ENCODE measurements at places on chromosomes 13 and 19.

DNA sequence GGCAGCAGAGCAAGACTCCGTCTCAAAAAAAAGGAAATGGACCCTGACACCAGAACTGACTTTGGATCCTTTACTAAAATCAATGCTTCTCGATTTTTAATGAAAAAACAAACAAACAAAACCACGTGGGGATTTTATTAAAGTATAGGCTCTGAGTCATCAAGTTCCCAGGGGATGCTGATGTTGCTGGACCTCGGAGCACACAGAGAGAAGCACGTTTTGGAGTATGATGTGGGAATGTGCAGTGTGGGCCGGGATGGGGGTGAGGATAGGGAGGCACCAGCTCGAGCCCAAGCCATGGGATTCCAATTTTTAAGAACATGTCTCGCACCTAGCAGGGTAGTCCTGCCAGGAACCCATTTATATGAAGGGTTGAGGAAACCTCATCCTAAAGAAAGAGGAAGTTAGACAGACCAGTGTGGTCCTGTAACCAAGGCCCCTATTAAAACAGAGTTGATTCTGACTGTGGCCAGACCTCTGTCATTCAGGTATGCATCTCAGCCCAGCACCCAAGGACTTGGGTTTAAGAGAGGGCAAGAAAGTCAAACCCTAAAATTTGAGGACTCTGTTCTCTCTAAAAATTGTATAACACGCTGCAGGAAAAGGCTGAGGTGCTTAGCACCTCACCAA lies 6.4 kb downstream of the FLT1 start:
- DNase-seq = no peak

DNA sequence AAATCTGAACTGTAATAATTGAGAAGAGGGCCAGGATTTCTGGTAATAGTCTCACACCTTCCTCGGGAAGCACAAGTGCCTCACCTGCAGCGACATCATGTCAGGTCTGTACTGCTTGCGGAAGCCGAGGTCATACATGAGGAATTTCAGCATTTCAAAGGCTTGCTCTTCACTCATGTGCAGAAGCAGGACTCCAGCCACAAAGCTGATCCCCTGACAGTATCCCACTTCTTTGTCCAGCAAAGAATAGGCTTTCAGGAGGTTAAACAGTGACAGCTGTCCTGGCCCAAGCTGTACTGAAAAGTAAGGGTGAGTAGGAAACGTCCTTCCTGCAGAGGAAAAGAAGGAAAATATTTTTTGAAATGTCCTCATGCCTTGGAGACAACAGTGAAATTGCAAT lies 182.7 kb downstream of the TBC1D4 start:
- peak; percentile 47 for DNase-seq

DNA sequence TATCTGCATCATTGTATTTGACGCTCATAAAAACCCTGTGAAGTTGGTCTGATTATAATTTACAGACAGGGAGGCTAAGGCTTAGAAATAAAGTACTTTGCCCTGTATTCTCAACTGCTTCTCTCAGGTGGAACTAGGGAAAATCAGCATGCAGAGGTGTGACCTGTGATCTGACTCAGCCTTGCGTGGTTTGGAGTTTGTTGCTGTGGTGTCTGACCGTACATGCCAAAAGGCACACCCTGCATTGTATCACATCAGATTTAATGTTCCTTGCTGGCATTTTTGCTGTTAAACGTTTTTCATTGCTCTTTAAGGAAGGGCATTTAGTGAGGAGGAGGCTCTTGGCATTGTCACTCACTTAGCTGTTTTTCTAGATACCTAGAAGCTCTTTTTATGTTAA lies 58.8 kb upstream of the C1QTNF9B start:
- peak; percentile 90 for DNase-seq

DNA sequence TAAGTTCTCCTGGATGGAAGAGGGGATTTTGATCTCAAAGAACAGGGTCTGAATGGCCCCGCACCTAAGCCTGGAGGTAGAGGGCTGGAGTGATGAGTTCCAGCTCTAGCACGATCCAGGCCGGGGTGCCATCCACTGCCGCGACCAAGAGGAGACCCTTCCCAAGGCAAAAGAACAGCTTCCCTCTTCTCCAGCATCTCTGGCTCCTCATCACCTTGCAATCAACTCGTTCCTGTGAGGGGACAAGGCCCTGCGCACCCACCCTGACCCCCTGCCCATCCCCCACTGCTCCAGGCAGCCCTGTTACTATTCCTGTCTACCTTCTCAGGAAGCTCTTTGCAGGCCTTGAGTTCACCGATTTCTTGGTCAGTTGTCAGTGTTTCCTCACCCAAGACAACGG lies 17.8 kb downstream of the COL4A1 start:
- no peak for DNase-seq

- no peak for DNase-seq
These were observed 216.5 kb downstream of the DCLK1 start for GRCh38 chr13:35914662-35915061.

- no peak for DNase-seq
These were observed 12.0 kb downstream of the TMTC4 start for GRCh38 chr13:100662468-100663211.

- DNase-seq = no peak
These were observed 17.9 kb upstream of the SHFL start for GRCh38 chr19:10068205-10068604.

GRCh38 chr19:6952956-6953355 lies 65.6 kb downstream of the ADGRE1 start:
- no peak for DNase-seq

GRCh38 chr19:11506101-11506555 lies 489 bp upstream of the ZNF653 start:
- DNase-seq = no peak

GRCh38 chr19:56104423-56104822 lies 16.7 kb downstream of the ZNF787 start:
- no peak for DNase-seq

DNA sequence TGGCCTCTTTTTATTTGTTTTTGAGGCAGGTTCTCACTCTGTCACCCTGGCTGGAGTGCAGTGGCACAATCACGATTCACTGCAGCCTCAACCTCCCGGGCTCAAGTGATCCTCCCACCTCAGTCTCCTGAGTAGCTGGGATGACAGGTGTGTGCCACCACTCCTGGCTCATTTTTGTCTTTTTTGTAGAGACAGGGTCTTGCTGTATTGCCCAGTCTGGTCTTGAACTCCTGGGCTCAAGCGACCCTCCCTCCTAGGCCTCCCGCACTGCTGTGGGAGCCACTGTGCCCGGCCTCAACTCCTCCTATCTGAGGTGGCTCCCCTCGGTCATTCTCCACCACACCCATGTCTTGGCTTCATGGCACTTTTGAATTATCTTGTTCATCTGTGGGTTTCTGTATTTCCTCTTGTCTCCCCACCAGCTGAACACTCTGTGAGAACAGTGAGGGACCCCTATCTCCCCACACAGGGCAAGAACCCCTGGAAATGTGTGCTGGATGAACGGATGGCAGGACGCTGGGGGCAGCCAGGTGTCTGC lies 7.9 kb downstream of the CKM start:
- no peak for DNase-seq

DNA sequence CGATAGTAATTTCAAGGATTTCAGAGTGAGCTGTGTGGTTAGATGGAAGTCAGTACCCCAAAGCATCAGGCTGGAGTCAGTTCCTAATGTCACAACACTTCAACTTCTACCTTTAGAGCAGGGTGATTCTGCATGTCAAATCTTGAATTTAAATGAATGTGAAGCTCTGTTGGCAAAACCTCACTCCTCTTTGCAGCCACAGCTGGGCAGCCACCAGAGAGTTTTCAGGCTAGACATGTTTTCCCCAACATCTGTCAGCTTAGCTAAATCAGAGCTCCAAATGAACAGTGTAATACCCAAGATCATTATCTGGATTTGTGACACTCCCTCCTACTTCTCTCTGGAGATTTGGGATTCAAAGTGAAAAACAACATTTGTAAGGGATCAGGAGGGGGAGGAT lies 33.7 kb upstream of the OLFM4 start:
- no peak for DNase-seq

GRCh38 chr19:32296694-32297093 lies 48.7 kb upstream of the ZNF507 start:
- no peak for DNase-seq

- peak; percentile 42 for DNase-seq
These were observed 1.9 kb downstream of the FKBP8 start for GRCh38 chr19:18541258-18541991.

DNA sequence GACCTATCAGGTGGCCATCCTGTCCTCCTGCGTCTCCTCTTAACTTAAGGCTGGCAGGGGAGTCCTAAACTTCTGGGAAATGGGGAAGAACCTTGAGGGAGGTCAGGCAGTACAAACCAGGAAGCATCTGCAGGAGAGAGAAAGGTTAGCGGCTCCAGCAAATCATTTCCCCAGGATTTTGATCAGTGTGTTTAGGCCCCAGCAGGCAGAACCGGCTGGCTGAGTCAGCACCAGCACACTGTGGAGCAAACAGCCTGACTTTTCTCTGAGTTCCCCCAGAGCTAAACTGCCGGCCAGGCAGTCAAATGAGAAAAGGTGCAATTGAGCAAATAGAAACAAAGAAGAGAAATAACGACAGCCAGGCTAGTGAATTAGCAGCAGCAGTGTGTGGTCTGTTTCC lies 46.7 kb upstream of the MEDAG start:
- DNase-seq = peak; percentile 66

DNA sequence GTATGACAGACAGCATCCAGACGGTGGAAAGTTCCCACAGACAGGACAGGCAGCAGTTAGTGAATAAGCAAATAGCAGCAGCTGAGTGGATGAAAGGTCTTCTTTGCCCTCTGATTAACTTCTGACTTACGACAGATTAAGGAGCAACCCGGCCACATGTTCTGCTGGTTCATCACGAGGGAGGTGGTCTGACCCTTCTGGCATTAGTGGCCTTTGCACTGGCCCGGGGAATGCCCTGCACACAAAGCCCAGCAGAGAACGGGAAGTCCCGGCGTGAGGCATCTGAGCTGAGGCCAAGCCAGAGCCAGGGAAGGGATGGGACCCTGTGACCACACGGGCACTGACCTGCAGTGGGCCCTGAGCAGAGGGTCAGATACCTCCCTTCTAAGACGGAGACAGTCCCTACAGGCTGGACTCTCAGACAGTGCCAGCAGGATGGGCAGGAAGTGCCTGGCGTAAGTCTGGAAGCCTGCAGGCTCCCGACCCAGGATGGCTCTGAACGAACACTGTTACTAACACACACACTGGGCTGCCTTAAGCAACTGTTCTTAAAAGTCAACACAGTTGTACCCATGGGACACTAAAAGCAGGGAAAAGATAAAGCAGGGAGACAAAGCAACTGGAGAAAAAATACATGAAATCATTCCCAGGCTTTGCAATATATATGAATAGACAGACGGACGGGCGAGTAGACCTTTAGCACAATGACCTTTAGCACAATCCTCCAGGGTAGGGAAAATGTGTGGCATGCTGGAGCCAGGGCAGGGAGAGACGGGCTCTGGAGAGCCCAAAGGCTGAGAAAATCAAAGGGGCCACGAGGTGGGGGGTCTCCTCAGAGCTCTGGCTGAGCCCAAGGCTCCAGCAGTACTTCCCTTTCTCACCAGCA lies 6.3 kb downstream of the C19orf12 start:
- DNase-seq = peak; percentile 63

DNA sequence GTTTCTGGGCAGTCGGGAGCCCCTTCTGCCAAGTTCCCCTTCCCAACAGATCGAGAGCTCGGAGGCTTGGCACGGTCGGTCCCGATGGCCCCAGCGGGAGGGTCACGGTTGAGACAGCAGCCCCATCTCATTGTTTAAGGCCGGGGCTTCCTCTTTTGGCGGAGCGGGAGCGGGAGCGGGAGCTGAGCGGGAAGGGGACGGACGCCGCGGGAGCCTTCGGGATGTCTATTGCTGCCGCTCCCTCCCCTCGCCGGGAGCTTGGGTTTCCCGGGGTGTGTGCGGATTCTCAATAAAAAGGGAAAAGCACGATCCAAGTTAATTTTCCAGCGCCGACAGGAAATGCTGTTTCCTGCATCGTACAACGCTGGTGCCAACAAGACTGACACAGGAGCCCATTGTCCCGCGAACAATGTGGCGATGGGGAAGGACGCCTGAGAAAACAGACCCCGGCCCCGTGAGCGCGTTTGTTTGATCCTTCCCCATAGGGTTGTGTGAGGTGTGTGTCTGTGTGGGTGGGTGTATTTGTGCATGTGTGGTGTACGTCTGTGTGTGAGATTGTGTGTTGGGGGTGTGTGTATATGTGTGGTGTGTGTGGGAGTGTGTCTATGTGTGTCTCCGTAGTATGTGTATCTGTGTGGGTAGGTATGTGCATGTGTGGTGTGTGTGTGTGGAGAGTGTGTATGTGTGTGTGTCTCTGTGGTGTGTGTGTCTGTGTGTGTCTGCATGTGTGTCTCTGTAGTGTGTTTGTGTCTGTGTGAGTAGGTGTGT lies 36.3 kb upstream of the FLT1 start:
- DNase-seq = peak; percentile 13

GRCh38 chr13:98974053-98974452 lies 3.8 kb downstream of the DOCK9 start:
- DNase-seq = no peak

GRCh38 chr13:36673838-36674326 lies at the start of gene SERTM1:
SERTM1 (plus strand) TSS chr13:36674020; CDS start chr13:36695079, 21,059 bp downstream.
- DNase-seq = peak; percentile 13

DNA sequence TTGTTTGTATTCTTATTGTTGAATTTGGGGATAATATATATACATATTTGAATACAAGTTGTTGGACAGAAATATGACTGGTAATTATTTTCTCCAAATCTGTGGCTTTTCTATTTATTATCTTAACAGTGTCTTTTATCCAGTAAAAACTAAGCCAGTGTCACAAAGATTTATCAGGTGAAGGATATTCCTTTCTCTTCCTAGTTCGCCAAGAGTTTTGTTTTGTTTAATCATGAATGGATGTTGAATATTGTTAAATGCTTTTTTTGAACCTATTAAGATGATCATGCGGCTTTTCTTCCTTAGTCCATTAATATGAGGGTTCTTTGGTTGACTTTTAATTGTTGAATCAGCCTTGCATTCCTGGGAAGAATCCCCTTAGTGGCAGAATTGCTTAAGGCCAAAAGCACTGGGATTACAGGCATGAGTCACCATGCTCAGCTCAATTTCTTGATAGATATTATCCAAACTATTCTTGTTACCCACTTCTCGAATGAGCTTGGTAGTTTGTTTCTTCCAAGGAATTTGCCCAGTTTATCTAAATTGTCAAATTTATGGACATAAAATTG lies 53.3 kb downstream of the TEX26 start:
- peak; percentile 7 for DNase-seq

DNA sequence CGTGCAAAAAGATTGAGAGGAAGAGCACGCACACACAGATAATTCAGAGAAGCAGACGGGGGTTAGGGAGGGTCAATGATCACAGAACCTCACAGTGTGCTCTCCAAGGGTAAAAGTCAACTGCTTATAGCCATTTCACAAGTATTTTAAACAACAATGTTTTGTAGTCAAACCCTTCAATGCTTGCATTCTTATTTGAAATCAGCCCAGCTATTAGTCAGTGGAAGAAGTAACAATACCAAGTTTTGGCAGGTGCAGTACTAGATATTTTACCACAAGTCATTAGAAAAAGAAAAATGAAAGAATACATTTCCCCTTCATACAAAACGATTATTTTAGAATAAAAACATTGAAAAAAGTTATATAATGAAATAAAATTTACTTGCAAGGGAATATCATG lies 2.6 kb downstream of the CSNK1A1L start:
- no peak for DNase-seq

- peak; percentile 90 for DNase-seq
These were observed 9.2 kb upstream of the SERP2 start for GRCh38 chr13:44364345-44365000.
